ENCODE measurements at places on chromosomes 2 and 18.

GRCh38 chr2:112541315-112542122, 746 bp upstream of the POLR1B start:
- no peak for DNase-seq

GRCh38 chr18:8375249-8375648, 234.0 kb upstream of the RAB12 start:
- DNase-seq = no peak

- DNase-seq = no peak
Observed at GRCh38 chr2:145090841-145091761, 571.2 kb upstream of the ZEB2 start.

- DNase-seq = no peak
Observed at GRCh38 chr2:150495993-150496627, 8.6 kb upstream of the RND3 start.

GRCh38 chr2:162153608-162154224, 1.7 kb upstream of the GCG start:
- DNase-seq = peak; percentile 72

DNA sequence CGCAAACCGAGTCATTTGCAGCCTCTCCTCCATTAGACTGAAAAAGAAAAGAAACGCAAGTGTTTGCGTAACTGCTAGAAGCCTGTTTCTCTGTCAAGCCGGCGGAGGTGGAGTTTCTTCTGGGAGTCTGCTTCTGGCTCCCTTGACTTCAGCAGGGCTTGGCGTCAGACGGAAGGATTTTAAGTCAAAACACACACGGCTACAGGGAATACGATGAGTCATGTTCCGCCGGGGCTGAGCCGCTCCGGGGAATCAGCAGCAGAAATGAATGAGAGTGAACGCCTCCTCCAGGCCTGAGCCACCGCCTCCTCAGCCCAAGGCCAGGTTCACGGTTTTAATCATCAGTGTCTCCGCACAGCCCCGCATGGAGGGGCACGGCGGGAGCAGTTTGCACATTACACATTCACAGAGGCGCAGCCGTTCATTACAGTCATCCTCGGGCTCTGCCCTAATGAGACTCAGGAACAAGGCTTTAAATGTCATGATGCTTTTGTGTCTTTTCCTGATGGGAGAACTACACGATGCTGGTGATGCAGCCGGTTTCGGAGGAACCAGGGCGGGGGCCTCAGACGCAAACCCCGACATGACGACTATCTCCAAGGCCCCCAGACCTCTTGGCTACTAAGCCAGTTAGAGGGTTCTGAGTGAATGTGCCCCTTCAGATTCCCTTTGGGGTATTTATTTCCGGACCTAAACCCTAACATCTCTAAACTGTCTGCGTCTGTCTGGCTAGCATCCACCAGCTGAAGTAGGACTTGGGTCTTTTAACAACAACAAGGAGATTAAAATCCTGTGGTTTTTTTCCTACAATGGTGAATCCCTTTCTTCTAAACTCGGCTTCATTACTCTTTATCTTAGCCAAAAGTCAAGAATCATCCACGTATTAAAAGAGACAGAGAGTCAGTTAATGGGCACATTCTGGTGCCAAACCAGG, 11.1 kb upstream of the SCG2 start:
- no peak for DNase-seq

DNA sequence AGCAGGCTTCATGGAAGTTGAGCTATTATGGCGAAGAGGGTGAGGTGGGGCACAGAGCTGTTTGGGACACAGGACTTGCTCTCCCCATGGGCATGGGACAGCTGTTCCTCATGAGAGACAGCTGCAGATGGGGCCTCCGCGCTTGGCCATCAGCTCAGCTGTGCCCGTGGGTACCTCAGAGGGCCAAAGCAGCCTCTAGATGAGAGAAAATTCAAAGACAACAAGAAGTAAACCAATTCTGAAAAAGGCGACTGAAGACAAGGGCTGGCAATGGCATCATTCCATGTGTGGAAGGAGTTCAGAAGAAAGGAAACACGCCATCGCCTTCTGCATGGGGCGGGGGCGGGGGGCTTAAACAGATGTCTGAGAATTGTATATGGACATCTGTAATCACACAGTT, 136.2 kb downstream of the BCL2 start:
- DNase-seq = no peak

GRCh38 chr2:12141618-12142258, 395.3 kb downstream of the LPIN1 start:
- no peak for DNase-seq

- no peak for DNase-seq
Observed at GRCh38 chr2:170207901-170208300, 30.0 kb downstream of the MYO3B start.

GRCh38 chr2:155645791-155646190, 686.7 kb downstream of the NR4A2 start:
- DNase-seq = no peak

DNA sequence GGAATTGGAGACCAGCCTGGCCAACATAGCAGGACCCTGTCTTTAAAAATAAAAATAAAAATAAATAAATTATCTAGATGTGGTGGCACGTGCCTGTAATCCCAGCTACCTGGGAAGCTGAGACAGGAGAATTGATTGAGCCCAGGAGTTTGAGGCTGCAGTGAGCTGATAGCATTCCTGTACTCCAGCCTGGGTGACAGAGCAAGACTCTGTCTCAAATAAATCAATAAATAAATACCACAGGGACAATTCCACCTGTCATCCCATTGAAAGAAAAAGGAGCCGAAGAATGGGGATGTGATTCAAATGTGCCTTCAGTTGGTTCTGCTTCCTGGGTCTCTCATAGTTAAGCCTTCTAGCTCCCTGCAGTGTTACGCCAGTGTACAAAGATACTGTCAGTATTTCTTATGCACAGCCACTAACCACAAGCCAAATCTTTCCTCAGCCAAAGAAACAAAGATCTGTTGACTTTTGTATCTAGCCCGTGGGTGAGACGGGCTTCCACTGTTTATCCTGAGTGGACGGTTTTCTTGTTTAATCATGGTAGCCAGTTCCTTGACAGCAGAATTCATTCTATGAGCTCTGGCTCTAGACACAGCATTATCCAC, 12.6 kb downstream of the LGALSL start:
- DNase-seq = no peak

DNA sequence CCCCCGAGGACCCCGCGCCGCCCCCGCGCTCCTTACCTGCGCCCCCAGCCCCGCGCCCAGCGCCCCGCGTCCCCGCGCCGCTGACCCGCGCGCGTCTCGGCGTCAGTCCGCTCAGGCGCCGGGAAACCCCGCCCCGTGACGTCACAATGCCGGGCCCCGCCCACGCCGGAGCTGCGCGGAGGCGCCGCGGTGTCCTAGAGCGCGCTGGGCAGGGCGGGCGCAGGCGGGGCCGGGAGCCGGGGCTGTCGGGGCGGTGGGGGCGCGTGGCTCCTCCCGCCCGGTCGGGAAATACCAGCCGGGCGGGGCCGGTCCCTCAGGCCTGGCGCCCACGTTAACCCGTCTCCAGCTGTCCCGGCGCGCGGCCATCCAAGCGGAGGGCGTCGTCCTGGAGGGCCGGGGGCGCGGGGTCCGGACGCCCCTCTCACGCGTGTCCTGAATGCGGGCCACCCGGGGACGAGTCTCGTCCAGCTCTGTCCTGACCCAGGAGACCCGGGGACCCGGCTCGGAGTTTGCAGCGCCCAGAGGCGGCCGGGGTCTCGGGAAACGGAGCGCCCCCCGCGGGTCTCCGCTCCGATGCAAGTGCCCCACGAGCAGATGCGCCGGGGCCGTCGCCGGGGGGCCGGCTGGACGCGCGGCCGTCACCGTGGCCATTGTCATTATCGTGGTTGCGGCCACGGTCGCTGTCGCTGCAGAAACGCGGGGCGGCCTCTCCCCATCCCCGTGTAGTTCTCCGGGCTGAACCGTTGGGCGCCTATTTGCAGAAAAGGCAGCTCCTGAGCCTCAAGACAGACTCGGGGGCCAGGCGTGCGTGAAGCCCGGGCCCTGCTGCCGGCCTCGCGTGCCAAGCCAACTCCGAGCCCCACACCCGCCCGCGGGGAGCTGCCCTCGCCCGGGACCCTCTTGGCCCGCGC, at the start of gene SLC66A2:
TSS of gene SLC66A2 (minus strand) at position 109 of the 911 bp plus-strand sequence. CDS start 727 bp downstream, outside the sequence.
- DNase-seq = peak; percentile 28

DNA sequence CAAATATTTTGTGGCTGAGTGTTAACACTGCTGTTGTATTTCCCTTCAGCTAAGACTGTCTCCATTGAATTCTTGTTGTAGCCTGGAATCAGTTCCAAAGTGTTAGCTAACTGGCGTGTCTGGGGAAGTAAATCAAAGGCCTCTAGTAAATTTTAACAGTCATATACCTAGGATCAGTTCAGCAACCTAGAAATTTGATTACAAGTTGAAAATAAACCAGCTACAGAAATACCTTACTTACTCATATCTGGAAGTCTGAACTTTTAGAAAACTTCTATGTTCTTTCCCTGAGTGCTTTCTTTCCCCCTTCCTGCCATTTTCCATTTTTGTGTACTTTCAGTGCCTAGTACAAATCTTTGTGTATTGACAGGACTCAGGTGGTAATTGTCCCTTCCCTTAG, 396.7 kb upstream of the DCC start:
- DNase-seq = no peak

- no peak for DNase-seq
Observed at GRCh38 chr2:45850558-45850957, 199.1 kb downstream of the PRKCE start.

GRCh38 chr2:9196637-9197036, 10.0 kb upstream of the ASAP2 start:
- no peak for DNase-seq

DNA sequence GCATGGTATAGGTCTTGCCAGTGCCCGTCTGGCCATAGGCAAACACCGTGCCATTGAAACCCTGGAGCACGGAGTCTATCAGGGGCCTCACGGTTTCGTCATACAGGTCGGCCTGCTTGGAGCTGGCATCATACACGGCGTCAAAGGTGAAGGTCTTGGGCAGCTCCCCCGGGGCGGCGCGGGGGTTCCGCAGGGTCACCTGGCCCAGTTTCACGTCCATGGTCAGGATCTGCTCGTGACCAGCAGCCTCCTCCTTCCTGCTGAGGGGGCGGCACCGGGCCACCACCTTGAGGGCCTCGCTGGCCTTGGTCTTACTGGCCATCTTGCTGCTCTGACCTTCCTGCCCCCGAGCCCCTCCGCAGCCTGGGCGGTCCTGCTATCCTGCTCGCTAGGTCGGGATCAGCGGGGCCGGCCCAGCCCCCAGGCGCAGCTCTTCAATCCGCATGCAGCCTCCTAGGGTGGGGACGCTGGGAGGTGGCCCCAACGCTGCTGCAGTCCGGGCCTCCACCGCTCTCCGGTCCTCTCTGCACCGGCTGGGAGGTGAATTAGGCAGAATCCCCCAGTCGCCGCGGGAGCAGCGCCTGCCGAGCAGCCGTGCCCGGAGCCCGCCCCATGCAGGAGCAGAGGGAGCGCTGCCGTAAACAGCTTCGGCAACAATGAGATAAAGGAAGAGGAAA, 563 bp downstream of the KIF3C start:
- no peak for DNase-seq

GRCh38 chr2:35415282-35415681, 940.3 kb upstream of the CRIM1 start:
- DNase-seq = no peak

DNA sequence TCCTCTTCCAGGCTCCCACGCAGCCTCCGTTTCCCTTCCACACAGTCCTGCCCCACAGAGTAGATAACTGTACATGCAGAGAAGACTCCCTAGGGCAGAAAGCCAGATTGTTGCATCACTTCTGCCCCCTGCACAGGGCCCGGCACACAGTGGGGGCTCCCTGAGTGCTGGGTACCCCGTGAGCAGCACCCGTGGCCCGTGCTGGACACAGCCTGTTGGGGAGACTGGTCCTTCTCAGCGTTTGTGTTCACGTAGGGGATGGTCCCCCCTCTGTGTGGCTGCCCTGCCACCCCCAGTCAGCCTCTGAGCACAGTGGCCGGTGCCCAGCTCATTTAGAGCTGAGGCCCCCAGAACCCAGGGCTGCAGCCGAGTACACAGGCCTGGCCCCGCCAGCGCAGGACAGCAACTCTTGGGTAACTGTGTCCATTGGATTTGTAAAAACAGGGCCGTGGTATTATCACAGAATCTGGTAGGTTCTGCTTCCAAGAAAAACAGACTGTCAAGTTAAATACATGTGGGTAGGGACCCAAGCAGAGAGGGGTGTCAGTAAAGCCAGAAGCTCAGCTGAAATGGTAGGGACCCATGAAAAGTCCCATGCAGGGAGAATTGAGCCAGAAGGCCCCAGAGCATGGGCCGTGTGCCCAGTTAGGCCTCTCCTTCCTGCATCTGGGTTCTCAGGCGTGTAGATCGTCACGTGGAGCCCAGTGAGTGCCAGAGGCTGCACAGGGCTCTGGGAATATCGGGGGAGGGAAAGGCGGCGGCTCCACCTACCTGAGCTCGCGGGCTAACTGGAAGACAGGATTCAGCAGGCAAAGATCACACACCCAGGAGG, 257.3 kb downstream of the ATAD2B start:
- peak; percentile 94 for DNase-seq

DNA sequence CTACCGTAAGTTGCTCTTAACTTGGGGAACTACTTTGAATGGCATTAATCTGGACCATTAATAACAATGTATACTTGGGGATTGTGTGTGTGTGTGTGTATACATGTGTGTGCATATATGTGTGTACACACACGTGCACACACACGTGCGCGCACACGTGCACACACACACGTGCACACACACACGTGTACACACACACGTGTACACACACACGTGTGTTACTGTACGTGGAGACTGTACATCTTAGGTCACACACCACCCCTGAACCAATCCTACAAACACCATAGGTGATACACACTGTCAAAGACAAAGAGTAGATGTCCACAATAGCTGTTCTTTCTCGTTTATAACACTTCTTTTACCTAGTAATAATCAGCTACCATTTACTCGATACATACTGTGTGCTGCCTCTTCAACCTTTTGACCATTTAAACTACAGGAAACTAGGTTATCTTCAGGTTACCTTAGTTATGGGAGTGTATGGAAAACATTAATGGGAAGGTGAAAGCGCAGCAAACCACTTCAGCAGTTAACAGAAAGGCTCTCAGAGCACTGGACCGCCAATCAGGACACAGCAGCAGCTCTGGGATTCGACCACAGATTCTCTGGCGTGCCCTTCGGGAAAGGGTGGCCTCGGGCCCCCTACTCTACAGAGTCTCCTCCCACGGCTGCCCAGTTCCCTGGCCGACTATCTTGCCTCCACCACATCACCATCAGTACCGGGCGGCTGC, 894 bp upstream of the GCC2 start:
- DNase-seq = no peak

DNA sequence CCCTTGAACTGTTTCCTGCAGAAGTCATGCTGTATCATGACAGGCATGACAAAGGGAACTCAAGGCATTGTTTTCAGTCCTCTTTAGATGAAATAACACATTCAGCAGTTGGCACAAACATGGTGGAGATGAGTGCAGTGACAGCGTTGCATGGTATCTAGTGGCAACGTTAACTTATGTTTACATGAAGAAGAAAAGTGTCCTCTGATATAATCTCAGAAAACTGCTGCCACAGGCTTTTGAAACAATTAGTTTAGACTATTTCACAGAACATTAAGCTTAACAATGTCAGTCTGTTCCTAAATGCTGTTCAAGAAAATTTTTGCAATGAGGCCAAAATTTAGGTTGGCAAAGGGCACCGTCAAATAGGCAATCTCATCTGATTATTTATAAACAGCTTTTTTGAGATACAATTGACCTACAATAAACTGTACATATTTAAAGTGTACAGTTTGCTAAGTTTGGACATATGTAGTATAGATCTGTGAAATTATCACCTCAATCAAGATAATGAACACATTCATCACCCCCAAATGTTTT, 64.7 kb downstream of the LYPD6B start:
- peak; percentile 6 for DNase-seq

- no peak for DNase-seq
Observed at GRCh38 chr18:7488571-7488970, 78.5 kb upstream of the PTPRM start.

All from NCI-H1694 (cell line).